Stimulated activated naive CD4-positive, alpha-beta T cell (primary cell): ENCODE measurements at places on chromosomes 1 and 21.

DNA sequence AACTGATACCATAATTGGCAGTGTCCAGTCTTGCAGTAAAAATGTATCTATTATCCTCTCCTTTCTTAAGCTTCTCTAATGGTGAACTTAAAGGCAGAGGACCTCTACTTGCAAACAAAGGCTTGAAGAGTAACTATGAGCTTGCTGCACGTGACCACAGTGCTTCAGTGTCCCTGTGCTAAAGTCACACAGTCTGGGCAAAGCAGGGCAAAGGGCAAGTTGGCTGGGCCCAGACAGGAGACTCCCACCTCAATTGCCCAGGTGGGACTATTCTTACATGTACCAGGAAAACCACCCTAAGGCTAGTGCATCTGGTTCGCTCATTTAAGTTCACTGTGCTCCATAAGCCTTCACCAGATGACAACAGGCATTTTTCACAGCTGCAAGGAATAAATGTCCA, 374.2 kb upstream of the PROX1 start:
- DNase-seq, result no peak

DNA sequence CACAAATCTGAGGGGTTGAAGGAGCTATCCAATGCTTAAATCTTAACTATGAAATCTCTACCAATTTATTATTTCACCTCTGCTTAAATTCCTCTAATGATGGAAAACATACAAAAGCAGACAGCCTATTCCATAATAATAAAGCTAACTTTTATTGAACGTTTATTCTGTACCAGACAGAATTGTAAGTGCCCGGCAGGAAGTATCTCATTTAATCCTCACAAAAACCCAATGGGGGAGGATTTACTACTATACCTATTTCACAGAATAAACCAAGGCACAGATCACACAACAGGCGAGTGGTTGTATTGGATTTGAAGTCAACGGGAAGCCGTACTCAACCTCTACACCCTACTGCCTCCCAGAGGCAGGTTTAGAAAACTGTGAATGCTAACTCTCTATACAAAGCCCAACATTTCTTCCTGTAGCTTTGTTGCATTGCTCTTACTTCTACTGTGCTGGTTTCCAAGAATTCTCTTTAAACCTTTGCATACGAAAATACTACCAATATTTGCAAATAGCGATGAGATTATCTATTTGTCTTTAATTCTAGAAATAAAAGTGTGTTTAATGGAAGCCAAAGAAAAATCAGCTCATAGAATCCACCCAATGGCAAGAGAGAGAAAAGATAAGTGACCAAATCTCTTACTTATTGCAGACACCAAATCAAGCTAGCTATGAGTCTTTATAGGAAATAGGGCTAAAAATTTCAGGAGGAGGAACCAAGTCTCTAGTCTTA, 33.5 kb upstream of the C1orf53 start:
- peak; percentile 7 for DNase-seq

GRCh38 chr21:26916799-26917198, 50.1 kb downstream of the ADAMTS5 start:
- no peak for DNase-seq

DNA sequence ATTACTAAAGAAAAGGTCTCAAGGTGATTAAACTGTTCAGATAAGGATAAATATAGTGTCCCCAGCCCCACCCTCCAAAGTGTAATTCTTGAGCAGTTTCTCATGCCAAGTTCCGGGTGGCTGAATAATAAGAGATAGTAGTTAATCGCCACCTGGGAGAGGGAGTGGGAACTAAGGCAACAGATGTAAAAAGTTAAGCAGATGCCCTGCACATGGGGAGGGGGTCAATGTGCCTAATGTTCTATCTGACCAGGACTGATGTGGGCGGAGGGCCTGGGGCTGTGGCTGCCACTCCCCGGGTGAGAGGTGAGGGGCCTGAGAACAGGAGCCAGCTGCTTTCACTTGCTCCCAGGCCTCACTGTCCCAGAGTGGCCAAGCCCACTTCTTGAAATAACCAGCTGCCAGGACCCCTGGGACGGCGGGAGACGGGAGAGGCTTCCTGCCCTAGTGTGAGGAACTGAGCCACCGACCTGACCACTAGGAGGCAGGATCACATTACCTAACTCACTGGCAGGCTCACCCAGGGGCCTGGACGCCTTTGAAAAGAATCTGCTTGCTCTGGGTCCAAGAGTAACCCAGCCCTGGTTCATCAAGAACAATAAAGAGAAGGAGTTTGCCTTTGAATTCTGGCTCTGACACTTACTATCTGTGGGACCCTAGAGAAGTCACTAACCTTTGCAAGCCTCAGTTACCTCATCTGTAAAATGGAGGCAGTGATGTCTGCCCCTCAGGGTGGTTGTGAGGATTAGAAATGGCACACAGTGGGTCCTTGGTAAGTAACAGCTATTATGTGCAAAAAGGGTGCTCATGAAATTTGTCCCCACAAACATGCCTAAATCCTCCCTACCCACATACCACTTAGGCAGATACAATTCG, 179.2 kb downstream of the ATG4C start:
- no peak for DNase-seq

GRCh38 chr1:214573386-214574318, 22.2 kb upstream of the PTPN14 start:
- DNase-seq, result no peak
